ENCODE measurements at places on chromosomes 5 and 9.

GRCh38 chr5:73180566-73180965, 7.6 kb downstream of the TMEM174 start:
- DNase-seq, result no peak

GRCh38 chr5:157592594-157592993, 17.0 kb upstream of the ADAM19 start:
- no peak for DNase-seq

DNA sequence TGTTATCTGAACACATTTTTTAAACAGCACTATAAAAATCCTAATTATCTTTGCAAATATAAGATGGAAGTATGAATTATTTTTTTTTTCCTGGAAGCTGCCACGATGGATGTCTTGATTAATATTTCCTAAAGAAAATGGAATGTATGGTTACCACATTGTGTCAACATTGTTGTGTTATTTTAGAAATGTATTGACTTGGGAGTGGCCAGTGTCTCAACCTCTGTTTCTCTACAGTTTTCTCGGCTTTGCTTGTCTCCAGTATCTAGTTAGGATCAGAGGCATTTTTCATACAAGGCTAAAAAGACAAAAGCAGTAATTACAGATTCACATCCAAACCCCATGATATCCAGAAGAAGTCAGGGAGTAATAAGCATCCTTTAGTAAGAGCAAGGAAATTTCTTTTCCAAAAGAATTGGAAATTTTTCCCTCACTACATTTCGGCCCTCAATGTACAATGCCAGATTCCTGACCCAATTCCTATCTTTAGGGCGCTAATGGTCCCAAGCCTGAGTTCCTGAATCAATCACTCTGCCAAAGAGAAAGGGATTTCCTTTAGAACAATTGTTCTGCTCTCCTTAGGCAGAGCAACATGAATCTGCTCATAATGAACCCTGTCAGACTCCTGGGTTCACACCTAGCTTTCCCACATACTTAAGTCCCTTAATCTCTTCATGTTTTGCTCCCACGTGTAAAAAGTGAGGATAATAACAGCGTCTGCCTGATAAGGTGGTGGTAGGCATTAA, 111.7 kb downstream of the EDIL3 start:
- DNase-seq, result no peak

GRCh38 chr5:141989720-141990119, 20.8 kb downstream of the RNF14 start:
- no peak for DNase-seq

Measured in NK-92 treated with Interleukin-12 subunit alpha and Interleukin-12 subunit beta, amount 100 ng/mL, for 24 hours (cell line).